ENCODE measurements at places on chromosomes 16 and 17.

- peak; percentile 74 for DNase-seq
These were observed 38.2 kb downstream of the MARF1 start for GRCh38 chr16:15604460-15605440.

DNA sequence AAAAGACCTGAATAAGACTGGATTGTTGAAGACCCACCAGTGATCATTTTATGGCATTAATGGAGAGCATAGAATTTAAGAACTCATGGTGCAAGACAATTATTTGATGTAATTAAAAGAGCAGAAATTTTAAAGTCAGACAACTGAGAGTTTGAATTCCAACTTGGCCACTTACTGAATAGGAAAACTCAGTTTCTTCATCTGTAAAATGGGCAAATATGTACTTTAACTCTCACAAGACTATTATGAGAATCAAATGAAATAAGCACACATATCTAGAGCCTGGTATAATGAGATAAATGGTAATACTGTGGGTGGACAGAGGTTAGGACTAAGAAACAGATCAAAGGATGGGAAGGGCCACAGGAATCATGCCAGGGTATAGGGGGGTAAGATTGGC lies 88.0 kb downstream of the SOX9 start:
- DNase-seq, result no peak

- no peak for DNase-seq
These were observed 731 bp upstream of the EXOC7 start for GRCh38 chr17:76104140-76104895.

GRCh38 chr17:74497471-74497870 lies 31.0 kb downstream of the CD300A start:
- peak; percentile 31 for DNase-seq

- DNase-seq, result no peak
These were observed 1.8 kb upstream of the TMEM88 start for GRCh38 chr17:7852919-7853690.

- DNase-seq, result no peak
These were observed 2.0 kb upstream of the METRNL start for GRCh38 chr17:83077411-83077810.

- no peak for DNase-seq
These were observed 28.3 kb upstream of the TMEM97 start for GRCh38 chr17:28290703-28291102.

GRCh38 chr16:68529608-68529930 lies 9.5 kb upstream of the ZFP90 start:
- DNase-seq, result no peak

- DNase-seq, result peak; percentile 79
These were observed at the start of gene PCYT2 for GRCh38 chr17:81911277-81911961. TSS of gene PCYT2 (minus strand) at chr17:81911399. CDS start at chr17:81911355, 44 bp downstream.

DNA sequence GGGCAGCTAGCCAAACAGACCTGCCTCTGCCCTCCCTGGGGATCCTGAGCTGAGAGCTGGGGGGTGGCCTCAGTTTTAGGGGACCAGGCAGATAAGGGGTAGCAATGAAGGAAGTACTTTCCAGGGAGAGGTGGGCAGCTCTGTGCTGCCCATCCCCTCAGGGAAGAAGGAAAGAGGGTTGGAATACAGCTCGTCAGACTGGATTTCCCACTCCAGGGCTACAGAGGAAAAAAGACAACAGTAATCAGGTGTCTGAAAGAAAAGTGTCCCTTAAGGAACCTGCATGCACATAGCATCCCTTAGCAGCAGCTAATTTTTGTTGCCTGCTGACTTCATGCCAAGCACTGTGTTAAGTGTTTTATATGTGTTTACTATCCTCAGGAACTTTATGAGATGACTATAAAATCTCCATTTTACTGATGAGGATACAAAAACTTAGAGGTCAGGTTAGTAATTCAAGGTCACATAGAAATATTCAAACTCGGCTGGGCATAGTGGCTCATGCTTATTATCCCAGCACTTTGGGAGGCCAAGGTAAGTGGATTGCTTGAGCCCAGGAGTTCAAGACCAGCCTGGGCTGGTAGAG lies 3.2 kb upstream of the MRPL58 start:
- DNase-seq, result no peak

DNA sequence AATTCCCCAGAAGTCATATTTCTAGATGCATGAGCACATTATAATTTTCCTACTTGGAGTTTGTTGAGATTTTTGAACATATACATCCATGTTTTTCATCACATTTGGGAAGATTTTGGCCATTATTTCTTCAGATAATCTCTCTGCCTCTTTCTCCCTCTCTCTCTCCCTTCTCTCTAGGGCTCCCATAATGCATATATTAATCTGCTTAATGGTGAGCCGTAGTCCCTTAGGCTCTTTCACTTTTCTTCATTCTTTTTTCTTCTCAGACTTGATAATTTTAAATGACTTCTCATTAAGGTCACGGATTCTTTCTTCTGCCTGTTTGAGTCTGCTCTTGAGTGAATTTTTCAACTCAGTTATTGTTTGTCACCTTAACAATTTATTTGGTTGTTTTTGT lies 101.5 kb downstream of the IRX3 start:
- DNase-seq, result no peak

All from inflammatory macrophage (primary cell).